CD4-positive, alpha-beta T cell treated with Interleukin-17A for 4 hours (primary cell): ENCODE measurements at places on chromosomes 11 and 22.

- DNase-seq, result no peak
Observed at GRCh38 chr11:46015941-46016340, 93.5 kb downstream of the LARGE2 start.

DNA sequence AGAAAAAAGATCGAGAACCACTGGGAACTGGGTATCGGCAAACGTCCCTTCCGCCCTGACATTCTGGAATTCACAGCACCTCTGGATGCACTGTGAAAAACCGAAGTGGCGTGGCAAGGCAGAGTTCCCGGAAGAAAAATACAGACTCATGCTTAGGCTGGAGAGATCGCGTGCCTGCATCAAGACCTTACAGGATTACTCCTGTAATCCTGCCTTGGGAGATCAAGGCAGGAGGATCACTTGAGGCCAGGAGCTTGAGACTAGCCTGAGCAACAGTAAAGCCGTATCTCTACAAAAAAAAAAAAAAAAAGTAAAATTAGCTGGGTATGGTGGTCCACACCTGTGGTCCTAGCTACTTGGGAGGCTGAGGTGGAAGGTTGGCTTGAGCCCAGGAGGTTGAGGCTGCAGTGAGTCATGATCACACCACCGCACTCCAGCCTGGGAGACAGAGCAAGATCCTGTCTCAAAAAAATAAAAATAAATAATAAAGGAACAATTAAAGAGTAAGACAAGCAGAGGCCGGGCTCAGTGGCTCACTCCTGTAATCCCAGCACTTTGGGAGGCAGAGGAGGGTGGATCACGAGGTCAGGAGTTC is 19.9 kb upstream of the TEF start:
- DNase-seq, result no peak

DNA sequence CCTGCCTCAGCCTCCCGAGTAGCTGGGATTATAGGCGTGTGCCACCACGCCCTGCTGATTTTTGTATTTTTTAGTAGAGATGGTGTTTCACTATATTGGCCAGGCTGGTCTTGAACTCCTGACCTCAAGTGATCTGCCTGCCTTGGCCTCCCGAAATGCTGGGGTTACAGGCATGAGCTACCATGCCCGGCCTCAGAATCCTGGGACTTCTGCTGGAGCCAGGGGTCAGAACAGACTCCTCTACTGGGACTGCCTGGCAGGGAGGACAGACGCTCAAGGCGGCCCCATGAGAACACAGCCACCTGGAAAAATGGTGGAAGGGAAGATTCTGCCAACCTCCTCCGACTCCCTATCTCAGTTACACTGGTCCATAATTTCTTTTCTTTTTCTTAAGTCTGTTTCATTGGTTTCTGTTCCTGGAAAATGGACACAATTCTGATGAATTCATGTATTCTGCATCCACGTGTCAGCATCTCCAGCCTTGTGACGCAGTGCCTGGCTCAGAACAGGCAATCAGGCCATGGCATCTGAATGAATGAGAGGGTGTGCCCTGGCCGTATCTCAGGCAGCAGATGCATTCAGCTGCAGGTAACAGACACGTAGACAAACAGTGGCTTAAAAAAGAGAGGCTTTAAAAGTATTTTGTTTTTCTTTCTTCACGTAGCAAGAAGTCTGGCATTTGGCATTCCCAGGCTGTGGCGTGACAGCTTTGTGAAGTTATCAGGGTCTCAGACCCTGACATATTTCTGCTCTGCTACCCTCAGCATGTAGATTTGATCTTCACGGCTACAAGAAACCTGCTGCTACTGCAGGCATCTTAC is 4.8 kb downstream of the SMIM38 start:
- DNase-seq, result no peak

DNA sequence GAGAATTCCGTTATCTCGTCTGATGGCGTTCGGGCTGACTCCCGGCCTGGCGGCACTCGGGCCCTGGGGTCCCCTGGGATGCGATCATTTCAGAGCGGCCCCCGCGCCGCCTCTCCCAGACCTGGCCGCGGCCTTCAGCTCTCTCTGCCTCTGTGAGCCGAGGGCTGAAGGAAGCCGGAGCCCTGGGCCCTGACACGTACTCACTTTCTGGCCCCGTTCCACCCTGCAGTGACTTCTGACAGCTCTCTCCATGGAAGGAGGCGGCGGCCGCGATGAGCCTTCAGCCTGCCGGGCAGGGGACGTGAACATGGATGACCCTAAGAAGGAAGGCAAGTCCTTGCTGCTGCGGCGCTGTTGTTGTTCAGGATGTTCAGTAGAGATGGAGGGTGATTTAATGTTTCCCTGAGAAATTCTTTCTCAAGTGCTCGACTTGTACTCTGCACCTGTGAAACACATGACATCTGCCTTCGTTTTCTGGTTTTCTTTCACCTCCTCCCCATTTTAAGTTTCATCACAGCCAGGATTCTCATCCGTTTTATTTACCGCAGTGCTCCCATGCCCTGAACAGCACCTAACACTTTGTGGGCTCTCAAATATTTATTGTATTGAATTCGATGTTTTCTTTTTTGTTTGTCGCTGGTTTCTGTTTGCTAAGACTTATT is 612 bp downstream of the GTSE1 start:
- no peak for DNase-seq

- DNase-seq, result no peak
Observed at GRCh38 chr11:10480026-10480425, 25.0 kb downstream of the AMPD3 start.
